Fibroblast of mammary gland (primary cell): ENCODE measurements at places on chromosomes 16 and 17.
A peak's percentile ranks its signal among the peaks of the same experiment; 100 is the strongest.

DNA sequence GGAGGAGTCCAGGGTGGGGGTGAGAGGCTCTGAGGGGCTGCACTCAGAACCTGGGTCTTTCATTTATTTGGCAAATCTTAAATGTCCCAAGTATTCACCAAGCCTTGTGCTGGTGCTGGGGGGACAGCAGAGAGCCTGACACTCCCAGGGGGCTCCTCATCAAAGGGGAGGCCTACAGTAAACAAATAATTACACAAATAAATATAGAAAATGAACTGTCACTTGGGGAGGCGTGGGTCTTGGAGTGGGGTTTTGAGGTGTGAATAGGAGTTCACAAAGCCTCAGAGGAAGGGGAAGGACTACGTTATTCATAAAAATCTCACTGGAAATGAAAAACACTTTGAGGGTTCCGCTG, 15.2 kb upstream of the PRM1 start:
- DNase-seq = no peak

DNA sequence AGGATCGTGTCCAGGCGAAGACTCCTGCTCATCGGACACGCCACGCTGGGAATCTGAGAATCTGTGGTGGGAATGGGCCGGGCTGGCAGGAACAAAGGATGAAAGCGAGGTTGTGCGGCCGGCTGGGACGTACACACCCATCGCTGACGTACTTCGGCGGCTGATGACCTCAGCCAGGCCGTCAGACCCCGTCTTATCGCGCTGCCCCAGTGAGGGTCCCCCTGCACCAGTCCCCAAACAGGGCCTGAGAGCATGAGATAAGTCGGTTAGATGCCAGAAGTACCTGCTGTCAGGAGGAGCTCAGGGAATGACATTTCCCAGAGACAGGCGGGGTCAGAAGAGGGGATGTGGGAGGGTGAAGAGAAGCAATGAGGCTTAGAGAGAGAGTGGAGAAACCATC, 16.0 kb upstream of the SP6 start:
- DNase-seq = peak; percentile 45

DNA sequence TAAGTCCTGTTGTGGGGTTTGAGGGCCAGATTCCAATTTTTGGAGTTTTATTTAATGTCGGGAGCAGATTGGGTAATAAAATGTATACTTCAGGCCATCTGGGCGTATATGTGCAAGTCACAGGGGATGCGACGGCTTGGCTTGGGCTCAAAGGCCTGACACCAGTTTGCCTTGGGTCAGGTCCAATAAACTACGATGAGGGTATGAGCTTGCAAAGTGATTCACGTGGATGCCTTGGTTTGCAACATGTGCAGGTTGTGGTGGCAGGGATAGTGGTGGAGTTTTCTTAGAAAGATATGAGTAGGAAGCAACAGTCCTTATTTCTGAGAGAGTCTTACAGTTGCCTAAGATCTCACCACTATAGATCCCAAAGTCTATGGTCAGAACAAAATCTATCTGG, 157.0 kb upstream of the CDH11 start:
- no peak for DNase-seq

- no peak for DNase-seq
These were observed 141.6 kb downstream of the KCNJ12 start for GRCh38 chr17:21517538-21518293.

DNA sequence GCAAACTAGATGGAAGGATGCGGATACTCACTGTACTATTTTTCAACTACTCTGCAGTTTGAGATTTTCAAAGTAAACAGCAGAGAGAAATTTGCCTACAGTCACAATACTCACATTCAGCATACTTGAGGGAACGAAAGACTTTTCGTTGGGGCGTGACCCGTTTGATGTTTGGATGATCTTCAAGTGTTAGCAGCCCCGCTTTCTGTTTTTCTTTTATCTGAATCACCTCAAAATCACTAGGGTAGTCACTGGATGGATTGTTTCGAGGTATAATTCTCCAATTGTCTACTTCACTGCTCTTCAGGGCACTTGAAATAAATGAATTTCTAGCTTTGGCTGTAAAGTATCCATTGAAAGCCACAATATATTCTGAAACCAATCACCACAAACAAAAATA, 17.8 kb downstream of the MBTPS1 start:
- DNase-seq = no peak

DNA sequence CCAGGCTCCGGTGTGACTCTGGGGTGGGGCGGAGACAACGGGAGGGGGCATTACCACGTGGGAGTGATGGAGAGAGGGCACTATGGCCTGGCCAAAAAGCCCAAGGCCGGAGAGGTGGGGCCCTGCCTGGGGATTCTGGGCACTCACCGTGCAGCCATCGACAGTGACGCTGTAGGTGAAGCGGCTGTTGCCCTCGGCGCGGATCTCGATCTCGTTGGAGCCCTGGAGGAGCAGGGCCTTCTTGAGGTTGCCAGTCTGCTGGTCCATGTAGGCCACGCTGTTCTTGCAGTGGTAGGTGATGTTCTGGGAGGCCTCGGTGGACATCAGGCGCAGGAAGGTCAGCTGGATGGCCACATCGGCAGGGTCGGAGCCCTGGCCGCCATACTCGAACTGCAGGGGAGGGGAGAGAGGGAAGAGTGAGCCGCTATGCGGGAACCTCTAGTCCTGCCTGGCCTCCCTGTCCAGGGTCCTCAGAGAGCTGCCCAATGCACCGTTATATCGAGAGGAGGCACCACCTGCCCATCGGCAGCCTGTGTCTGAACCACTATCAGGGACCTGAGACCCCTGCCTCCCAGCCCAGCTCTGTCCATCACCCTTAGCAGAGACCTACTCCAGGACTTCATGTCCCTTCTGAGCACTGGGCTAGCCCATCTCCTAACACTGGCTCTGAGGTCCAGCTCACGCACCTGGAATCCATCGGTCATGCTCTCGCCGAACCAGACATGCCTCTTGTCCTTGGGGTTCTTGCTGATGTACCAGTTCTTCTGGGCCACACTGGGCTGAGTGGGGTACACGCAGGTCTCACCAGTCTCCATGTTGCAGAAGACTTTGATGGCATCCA, 15.6 kb downstream of the COL1A1 start:
- DNase-seq = peak; percentile 61

DNA sequence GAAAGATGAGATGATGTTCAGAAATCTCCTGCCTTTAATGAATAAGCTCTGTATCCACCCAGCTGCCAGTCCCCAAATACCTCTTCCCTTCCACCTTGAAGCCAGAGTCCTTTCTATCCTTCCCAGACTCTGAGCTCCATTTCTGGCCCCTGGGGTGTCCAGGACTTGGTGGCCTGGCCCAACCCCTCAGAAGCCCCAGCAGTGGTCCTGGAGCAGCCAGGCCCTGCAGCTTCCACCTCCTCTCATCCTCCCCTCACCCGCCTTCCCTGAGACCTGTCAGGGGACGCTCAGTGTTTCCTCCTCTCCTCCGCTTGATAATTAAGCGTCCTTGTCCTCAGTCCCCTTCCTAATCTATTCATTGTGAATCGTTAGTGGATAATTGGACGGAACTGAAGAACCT, 95.2 kb upstream of the CCL1 start:
- no peak for DNase-seq
